Nasal cavity respiratory epithelium epithelial cell of viscerocranial mucosa (primary cell): ENCODE measurements at places on chromosomes 2 and 18. TPM values are rescaled to one million over a fixed set of nuclear protein-coding genes. Genes with fewer than 3 reads are reported as not detected.

Gene LYPD6
- 1.4 TPM in 2 replicates for total RNA-seq

Gene MTLN
- total RNA-seq, result 33.6 and 102 TPM in 2 replicates

Gene RBM44
- total RNA-seq, result 0.28 and 0.34 TPM in 2 replicates

Gene PSME4
- 67.0 and 67.8 TPM in 2 replicates for total RNA-seq
